ENCODE measurements at places on chromosomes 7 and 10.

DNA sequence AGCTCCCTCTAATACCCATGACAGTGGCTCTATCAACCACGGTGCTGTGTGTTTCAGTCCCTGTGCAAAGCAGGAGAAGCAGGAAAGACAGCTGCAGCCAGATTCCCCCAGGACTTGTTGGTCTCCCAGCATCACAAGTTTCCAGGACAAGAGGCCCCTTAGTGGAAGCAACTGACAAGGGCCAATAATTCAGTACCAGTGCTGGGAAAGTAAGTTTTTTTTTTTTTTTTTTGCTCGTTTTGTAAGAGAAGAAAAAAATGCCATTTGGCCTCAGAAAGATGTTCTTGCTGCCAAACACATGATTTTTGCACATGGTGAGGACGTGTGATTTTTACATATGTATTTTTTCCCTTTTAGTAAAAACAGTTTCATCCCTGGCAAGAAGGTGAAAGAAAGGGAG, 284.2 kb upstream of the ZMIZ1 start:
- DNase-seq: no peak

DNA sequence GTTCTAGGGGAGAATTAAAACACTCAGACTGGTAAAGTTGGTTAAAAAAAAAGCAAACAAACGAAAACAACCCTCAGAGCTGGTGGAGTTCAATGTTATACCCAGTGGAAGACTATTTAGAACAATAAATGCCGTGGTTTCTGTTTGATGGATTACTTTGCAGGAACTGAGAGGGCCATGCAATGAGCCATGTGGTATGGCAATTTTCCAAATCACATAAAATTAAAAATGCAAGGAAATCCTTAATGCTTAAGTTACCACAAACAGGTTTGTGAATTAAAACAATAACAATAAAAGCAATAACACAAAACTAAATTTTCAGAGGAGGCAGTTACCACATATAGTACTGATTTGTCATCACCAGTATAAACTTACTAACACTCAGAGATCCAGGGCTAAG, 96.9 kb downstream of the RTKN2 start:
- no peak for DNase-seq

DNA sequence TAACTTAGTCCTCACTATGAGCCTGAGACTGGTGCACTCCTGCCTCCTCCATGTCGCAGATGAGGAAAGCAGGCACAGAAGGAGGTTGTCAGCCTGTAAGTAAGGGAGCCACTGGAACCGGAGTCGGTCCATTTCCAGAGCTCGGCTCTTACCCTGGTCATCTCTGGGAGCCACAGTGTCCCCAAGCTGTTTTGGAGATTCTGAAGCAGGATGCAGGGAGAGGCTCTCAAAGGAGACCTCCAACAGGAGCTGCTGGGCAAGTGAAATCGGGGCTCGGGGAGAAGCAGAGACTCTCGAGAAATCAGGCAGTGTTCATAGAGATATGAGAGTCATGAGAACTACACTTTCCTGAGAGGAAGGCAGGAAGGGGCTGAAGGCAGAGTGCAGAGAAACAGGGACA, 39.0 kb downstream of the VSTM4 start:
- no peak for DNase-seq

GRCh38 chr7:146764458-146764857, 647.9 kb downstream of the CNTNAP2 start:
- no peak for DNase-seq

DNA sequence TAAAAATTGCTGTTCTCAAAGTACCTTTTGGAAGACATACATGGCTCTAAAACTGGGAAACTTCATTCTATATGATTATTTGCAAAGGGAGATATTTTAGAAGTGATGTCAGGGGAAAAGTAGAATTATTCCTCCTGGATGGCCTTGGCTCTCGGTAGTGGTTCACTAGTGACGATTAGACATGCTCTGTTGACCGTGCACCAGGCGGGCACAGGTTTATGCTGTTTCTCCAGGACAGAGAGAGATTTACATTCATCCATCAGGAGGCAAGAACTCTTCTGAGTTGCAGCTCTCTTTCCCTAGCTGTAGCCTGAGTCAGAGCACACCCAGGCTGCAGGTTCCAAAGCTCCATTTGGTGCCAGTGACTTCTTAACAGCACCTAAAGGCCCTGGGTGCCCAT, 184.9 kb upstream of the WDR11 start:
- DNase-seq: no peak

GRCh38 chr7:144713850-144714249, 122.0 kb downstream of the TPK1 start:
- no peak for DNase-seq

DNA sequence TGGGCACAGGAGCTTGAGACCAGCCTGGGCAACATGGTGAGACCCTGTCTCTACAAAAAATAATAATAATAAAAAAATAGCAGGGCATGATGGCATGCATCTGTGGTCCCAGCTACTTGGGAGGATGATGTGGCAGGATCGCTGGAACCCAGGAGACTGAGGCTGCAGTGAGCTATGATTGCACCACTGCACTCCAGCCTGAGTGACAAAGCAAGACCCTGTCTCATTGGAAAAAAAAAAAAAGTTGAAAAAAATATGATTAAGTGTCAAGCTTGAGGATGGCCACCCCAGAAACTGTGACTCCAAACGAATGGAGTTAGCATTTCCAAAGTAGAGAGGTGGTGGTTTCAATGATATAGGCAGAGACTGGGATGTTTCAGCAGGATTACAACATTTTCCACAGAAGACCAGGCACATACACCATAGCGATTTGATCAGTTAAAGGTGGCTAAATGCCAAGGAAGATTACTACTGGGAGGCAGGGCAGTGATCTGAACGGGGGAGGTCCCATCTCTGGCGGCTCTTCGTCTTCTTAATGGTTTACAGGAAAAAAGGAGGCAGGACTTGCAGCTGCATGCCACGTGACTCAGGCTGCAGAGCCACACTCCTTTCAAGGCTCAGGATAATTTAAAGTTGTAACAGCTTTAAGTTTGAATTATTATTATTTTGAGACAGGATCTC, 250.6 kb upstream of the GALNT17 start:
- no peak for DNase-seq

- DNase-seq: no peak
These were observed 94.0 kb downstream of the MBL2 start for GRCh38 chr10:52678611-52679010.

DNA sequence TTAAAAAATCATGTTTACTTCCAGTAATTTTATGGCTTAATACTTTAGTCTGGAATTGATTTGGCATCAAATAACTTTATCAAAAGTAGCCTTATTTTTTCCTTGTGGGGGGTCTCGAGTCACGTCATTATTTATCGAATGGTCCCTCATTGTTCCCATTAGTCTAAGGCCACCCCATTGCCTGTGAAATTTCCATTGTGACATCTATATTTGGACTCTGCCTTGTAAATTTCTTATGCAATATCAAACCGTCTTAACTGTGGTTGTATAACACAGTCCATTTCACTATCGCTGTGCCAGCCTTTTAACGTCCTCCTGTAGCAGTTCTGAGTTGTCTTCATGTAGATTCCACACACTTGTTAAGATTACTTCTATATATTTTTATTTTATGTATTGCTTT, 103.9 kb upstream of the RET start:
- DNase-seq: no peak

GRCh38 chr7:38561166-38561565, 70.0 kb downstream of the AMPH start:
- DNase-seq: no peak

DNA sequence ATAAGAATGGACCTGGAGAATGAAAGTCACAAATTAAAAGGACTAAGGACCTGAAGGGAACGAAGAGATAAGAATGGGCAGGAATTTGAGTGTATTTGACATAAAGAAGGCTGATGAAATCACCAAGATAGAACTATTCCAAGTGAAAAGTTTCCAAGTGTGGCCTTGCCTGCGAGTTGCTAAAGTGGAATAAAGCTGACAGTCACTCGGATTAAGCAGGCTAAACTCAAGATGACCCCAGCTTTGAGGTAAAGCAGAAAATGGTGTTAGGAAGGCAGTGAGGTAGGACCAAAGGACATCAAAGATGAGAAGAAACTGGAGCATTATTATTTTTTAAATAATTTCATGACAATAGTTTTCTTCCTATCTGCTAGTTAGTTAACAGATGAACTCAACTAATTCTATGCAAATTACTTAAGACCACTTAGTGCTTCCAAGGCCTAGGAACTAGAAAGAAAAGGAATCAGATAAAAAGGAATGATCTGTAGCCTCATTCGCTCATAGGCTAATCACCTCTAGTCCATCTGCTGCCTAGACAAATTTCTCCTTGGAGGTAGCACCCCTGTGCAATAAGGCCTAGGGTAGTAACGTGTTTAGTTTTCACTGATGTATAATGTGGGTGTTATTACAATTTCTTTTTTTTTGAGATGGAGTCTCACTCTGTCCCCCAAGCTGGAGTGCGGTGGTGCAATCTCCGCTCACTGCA, 34.5 kb downstream of the EZH2 start:
- DNase-seq: no peak

- DNase-seq: no peak
These were observed 450.2 kb upstream of the GALNT17 start for GRCh38 chr7:70681469-70682350.

DNA sequence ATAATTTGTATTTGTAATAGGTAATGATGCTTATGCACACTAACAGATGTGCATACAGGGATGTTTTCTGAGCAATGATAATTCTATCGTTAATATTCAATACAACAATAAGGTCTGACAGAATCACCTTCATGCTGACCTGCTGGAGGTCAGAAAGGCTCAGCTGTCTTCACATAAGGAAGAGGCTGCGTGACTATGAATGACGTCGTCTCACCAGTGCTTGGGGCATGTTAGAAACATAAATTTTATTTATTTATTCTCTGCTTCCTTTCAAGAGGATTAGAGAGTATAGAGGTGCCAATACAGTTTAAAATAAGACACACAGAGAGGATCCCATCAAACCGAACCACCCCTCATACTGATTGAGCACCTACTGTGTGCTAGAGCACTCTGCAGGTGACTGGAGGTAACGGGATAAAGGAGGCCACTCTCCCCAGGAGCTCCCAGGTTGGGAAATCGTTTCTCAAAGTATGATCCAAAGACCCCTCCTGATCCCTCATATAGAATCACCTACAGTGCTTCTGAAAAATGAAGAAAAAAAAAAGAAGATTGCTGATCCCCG, 265.6 kb upstream of the NPVF start:
- DNase-seq: no peak

DNA sequence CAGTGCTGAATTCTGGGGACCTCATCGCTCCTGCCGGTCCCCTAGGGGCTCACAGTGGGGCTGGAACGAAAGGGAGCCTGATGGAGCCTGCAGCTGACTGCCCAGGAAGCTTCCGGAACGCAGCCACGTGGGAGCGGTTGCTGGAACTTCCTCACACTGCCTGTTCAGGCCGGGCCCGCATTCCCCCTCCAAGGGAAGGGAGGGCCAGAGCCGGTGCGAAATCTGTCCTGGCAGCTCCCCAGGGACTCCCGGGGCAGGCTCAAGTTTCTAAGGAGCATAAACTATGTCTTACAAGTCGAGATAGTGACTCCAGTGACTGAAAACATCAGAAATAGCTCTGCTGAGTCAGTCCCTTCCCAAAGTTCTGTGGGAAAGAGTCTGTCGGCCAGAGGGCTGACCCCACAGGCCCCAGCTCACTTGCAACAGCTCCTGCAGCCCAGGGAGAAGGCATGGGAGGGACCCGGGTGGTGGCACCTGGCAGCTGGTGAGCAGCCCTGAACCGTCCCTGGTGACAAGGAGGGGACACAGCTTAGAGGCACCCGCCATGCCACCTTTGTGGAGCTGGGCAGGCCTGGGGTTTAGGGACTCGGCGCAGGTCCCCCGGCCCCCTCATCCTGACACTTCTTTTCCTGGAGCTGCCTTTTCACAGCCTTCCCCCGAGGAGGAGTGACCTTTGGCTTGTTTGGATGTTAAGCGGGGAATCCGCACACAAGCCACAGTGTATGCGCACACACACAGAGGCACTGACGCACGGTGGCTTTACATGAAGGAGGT, 47.6 kb downstream of the PDGFA start:
- peak; percentile 58 for DNase-seq

GRCh38 chr10:11760861-11761260, 18.7 kb downstream of the ECHDC3 start:
- no peak for DNase-seq

- no peak for DNase-seq
These were observed 63.7 kb downstream of the THSD7A start for GRCh38 chr7:11768263-11768662.

DNA sequence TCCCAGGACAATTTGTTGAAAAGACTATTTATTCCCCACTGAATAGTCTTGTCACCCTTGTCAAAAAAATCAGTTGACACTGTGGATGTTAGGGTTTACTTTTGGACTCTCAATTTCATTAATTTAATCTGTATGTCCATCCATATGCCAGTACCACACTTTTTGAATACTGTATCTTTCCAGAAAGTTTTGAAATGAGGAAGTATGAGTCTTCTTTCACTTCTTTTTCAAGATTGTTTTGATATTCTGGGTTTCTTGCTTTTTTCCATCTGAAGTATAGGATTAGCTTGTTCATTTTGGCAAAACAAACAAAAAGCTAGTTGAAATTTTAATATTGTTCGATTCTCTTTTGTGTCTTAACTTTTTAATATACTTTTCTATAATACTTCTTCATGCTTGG, 21.7 kb downstream of the KLHDC10 start:
- no peak for DNase-seq

DNA sequence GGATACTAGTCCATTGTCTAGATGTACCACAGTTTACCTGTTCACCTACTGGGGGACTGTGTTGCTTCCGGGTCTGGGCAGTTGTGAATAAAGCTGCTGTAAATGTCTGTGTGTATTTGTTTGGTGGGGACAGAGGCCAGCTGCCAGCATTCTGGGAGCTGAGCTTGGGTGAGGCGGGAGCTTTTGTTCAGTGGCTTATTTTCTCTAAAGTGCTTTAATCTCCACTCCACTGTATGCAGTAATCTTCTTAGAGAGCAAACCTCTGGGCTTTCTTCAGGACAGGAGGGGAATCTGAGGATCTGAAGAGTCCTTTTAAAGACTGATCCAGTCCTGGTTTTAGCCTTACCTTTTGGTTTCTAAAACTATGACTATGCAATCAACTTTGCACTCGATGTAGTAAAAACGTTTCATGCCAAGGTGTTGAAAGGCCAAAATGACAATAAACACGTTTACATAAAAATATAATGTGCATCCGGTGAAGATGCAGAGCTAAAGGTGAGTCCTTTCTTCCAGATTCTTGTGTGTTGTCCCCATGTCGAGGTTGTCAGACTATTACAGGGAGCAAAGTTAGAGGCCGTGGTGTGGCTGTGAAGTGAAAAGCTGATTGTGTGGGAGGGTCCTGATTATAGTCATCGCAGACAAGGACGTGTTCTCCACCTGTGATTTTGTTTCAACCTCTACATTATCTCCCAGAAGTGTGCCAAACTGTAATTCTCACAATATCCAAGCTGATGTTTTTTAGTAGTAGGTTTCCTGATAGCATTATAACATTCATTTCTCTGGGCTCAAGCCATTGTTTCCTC, 279.8 kb downstream of the CAMK1D start:
- no peak for DNase-seq

- no peak for DNase-seq
These were observed 106.7 kb downstream of the TES start for GRCh38 chr7:116316838-116317628.
